ENCODE measurements at places on chromosomes 11 and 22.

DNA sequence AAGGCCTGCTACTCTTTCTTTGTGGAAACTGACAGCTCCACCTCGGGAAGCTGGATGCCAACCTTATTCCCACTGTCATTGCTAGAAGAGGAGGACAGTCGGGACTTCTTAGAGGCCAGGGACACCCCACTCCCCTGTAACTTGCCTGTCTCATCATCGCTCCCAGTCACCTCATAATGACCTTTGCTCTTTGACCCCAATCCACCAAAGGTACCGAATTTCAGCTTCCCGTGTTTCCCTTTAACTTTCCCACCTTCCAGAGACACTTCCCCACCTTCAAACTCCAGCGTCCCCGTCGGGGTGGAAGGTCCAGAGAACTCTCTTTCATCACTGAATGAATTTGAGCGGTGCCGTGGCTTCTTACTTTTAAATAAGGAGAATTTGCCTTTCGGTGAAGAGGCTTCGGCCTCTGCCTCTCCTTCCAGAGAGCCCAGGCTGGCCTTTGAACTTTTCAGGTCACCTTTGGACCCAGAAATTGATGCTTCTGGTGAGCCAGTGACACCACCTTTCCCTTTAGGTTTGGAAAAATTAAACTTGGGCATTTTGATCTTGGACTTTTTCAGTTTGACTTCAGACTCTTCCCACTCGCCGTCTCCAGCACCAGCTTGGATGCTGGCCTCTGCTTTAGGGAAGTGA, 29.8 kb downstream of the AHNAK start:
- no peak for DNase-seq

DNA sequence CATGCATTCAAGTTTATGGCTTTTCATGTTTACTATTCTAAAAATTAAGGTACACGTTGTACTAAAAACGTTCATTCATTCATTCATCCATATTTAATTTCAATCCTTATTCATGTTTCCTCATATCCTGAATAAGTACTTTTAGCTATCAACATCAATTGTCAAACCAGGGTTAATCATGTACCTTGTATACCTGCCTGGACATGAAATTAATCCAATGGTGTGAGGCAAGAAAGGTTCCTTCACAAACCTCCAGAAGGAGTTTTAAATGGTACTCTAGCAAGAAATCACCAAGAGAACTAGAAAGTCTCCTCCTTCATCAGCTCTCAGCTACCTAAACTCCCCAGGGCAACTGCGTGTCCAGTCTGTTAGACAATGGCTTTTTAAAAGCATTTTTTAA, 33.4 kb downstream of the TMEM123 start:
- no peak for DNase-seq

GRCh38 chr22:44689173-44689572, 12.8 kb upstream of the PRR5 start:
- no peak for DNase-seq

- no peak for DNase-seq
Observed at GRCh38 chr11:109677876-109678275, 255.9 kb downstream of the C11orf87 start.

GRCh38 chr11:116930177-116930576, 92.8 kb upstream of the APOA1 start:
- DNase-seq: no peak

GRCh38 chr22:24938741-24939341, 7.7 kb downstream of the LHFPL7 start:
- peak; percentile 68 for DNase-seq

DNA sequence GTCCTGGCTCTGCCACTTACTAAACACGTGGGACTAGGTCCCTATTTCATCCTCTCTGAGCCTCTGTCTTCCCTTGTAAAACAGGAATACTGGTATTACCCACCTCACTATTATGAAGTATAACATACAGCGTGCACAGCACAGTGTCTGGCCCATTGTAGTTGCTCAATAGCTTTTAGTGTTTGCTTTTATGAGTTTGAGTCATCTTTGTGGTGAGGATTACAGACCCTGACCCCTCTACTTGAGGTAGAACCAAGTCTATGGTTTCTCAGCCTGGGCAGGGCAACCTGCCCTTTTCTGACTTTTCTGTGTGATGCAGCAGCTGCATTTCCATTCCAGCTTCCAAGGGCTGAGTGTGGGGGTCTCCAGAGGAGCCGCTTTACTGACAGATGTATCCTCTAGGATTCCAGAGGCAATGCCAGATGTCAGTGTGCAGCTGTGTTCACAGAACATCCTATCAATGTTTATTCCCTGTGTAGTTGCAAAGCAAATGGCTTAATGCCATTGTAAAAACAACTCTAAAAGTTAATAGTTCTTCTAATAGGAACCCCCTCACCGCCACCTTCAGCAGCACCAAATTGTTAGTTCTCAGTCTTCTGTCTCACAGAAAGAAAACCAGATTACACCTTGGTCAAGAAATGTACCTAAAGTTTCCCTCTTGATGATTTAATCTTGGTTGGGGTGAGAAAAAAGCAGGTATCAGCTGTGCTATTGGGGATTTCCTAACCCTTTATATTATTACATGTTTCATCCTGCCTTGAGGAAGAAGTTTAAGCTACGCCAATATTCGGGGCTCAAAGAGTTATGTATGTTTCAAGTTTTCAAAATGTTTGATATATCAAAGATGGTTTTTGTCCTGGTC, 16.8 kb downstream of the PRR5L start:
- DNase-seq: no peak

DNA sequence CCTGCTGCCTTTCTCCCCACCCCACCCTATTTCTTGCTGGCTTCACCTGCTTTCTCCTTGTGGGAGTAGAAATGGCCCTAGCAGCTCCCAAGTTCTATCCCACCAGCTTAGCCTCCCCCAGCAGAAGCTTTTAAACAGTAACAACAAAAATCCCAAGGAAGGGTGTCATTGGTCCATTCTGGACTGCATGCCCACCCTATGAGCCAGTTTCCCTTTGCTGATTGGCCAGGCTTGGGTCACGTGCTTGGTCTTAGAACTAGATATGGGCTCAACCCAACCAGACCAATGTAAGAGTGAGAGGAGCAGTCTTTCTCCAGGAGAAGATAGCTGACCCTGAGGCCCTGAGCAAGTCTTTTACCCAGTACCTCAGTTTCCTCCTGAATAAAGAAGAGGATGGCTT, 2.3 kb downstream of the MTFP1 start:
- no peak for DNase-seq

GRCh38 chr22:50677493-50678217, 5.0 kb downstream of the SHANK3 start:
- no peak for DNase-seq

DNA sequence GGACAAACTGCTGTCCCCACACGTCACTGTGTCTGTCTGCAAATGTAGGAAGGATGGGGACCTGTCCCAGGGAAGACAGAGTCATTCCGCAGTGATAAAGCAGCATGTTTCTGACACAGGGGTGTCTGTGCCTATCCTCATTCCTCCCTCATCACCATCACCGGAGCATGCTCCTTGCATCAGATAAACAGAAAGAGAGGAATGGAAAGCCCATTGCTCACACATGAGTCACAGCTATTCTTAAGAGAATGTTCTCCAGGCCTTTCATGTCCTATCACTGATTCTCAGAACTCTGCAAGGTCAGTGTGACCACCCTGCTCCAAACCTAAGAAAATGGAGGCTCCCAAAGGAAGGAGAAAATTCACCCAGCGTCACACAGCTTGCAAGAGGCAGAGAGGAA, 38.9 kb downstream of the ZNF195 start:
- DNase-seq: no peak

DNA sequence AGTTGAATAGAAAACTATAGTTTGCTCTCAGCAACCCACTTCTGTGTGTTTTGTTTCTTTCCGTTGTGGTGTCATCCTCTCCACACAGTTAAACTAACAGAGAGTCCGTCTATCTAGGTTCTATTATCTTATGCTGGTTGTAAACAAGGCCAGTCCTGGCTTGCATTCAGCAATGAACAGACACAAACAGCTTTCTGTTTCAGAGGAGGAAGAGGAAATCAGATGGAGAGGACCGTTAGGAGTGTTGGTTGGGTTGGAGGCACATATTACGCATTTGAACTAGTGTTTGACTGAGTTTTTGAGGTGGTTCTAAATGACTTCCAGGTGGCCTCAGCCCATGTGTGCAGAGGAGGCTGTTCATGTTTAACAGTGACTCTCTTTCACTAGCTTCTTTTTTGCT, 129.5 kb upstream of the SORL1-AS1 start:
- DNase-seq: no peak

DNA sequence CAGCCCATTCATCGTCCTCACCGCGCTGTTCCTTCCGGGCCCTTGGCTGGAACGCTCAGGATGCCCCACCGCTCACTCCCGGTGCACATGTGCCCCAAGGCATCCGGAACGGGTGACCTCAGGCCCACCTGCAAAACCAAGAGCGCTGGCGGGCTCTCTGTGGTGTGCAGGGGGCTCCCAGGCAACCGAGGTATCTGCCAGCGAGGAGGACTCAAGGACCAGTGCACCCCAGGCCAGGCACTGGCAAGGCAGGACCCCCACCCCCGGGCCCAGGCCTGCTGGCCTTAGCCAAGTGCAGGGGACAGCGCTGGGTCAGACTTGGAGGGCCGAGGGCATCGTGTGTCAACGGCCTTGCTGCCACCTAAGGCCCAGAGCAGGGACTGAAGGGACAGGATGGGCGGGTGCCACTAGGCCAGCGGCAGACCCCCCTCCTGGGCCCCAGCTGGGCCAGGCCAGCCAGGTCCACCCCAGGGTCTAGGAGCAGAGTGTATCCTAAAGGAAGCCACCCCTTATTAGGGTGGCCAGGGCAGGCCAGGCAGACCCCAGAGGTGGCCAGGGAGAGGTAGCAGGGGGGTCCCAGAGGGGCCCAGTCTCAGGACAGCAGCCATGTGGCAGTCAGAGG, 8.5 kb downstream of the TNNT3 start:
- DNase-seq: no peak

- no peak for DNase-seq
Observed at GRCh38 chr22:49295465-49295743, 532.3 kb downstream of the BRD1 start.

DNA sequence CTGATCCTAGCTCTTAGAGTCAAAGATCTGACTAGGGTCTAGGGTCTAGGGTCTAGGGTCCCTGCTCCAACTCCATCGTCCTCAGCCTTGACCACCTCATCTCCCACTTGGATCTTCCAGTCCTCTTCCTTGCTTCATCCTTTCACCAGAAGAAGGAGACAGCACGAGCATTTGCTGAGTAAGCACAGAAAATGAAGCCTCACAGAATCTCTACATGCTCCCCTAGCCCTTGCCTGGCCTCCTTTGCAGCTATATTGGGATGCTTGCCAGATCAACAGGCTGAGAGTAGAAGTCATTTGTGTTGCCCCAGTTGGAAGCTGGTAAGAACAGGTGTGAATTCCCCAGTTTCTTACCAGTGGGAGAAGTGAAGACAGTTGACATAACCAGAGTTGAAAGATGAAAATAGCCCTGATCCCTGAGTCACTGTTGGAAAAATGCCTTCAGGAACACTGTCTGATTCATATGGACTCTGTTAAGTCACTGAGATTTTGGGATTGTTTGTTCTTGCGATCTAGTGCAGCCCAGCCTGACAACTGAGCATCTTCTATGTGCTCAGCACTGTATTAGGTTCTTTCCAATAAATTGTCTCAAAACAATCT, 552.5 kb downstream of the INSC start:
- no peak for DNase-seq

- no peak for DNase-seq
Observed at GRCh38 chr11:102552020-102552419, 21.5 kb upstream of the MMP7 start.

GRCh38 chr11:14331476-14332136, 27.4 kb downstream of the RRAS2 start:
- DNase-seq: no peak

- DNase-seq: no peak
Observed at GRCh38 chr11:59141673-59142460, 789 bp upstream of the FAM111A start.
